ENCODE measurements at places on chromosomes 16 and 17.

- DNase-seq: no peak
Observed at GRCh38 chr17:2841606-2842005, 45.4 kb downstream of the RAP1GAP2 start.

- no peak for DNase-seq
Observed at GRCh38 chr16:64390102-64390501, 731.8 kb downstream of the CDH11 start.

GRCh38 chr17:66570447-66571195 is 264.3 kb upstream of the CACNG5 start:
- DNase-seq: no peak

DNA sequence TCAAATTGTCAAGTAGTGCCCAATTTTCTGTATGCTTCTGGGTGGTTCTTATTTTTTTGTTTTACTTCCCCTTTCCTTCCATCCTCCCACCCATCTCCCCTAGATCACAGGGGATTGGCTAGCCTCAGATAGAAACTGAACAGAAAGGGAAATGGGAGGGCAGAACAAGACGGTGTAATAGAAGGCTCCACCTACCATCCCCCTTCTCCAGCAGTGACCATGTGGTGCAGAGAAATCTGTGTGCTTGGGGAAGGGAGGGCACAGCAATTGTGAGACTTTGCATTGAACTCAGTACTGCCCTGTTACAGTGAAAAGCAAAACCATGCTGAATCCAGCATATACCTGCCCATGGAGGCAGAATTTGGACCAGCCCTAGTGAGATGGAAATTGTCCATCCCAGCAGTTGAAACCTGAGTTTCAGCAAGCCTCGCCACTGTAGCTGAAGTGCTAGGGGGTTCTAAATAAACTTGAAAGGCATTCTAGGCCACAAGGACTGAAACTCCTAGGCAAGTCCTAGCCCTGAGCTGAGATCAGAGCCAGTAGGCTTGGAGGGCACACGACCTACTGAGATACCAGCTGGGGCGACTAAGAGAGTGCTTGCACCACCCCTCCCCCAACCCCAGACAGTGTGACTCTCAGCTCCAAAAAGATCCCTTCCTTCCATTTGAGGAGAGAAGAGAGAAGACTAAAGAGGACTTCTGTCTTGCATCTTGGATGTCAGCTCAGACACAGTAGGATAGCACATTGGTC is 5.2 kb downstream of the SLFN11 start:
- DNase-seq: no peak

DNA sequence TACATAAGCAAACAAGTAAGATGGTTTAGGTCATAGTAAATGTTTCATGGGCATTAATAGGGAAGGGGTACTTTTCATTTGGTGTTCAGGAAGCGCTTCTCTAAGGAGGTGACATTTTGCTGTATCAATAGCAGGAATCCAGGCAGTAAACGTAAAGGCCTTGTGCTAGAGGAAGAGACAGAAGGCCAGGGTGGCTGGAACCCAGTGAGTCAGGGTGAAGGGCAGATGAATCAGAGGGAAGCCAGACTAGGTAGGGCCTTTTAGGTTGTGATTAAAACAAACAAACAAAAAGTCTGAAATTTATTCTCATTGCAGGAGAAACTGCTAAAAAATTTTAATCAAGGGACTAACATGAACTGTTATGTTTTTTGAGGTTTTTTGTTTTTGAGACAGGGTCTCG is 6.5 kb downstream of the BMERB1 start:
- DNase-seq: no peak

- DNase-seq: no peak
Observed at GRCh38 chr17:40922239-40922638, 15.2 kb downstream of the KRT23 start.

GRCh38 chr17:10875430-10875851 is 37.6 kb upstream of the PIRT start:
- DNase-seq: no peak

GRCh38 chr17:14121952-14122351 is 52.6 kb downstream of the COX10 start:
- DNase-seq: no peak

DNA sequence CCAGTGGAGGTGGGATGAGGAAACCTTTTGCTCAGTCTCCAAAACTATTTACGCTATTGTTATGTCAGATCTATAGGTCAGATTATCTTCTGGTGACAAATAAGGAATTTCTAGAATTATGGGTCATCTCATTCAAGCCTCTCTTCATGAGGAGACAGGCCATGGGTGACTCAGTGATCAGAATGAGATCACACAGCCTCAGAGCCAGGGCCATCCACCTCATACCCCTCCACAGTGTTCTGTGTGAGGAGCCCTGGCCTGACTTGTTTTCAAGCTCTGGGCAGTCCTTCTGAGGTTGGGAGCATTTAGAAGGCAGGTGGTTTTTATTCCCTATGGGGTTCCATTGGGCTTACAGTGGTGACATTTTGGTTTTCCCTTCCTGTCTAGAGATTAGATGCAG is 26.5 kb downstream of the YPEL2 start:
- DNase-seq: no peak

- no peak for DNase-seq
Observed at GRCh38 chr17:78610951-78611511, 33.8 kb upstream of the DNAH17 start.

- no peak for DNase-seq
Observed at GRCh38 chr16:8588682-8589056, 1.6 kb downstream of the TMEM114 start.

GRCh38 chr16:55040366-55041086 is 109.9 kb downstream of the IRX5 start:
- no peak for DNase-seq

GRCh38 chr16:424623-425081 is 797 bp upstream of the RAB11FIP3 start:
- DNase-seq: no peak
